NCI-H2081 treated with DMSO at 0.1 percent for 48 hours (cell line): ENCODE measurements at places on chromosomes 5 and 9.

DNA sequence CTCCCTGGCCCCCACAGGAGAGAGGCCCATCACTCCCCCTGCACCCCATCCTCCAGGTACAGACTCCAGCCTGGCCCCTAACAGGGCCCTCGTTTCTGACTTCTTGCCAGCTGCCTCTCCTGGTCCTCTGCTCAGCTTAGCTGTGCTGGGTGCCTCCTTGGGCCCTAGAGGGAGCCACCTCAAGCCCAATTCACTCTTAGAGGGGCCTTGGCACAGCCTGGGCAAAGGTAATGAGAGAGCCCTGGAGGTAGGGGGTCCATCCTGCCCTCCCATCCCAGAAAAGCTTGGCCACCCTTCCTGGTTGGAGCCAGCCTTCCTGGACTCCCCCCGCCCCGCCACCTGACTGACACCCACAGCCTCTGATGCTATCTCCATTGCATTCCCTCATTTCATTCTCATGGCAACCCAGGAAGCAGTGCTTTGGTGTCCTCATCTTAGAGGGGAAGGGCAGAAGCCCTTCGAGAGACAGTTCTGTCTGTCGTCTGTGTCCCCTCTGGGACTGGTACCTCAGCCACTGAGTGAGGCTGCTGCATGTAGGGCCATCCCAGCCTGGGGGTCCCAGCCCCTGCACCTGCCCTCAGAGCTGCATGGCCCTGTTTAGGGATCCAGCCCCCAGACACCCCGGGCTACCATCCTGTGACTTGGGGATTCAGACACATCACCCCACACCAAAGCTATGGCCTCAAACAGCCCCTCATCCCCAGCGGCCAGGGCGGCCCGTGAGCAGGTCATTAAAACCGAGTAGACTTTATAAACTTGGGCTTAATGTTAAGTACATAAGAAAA, 95.5 kb downstream of the BARX1 start:
- DNase-seq = no peak

DNA sequence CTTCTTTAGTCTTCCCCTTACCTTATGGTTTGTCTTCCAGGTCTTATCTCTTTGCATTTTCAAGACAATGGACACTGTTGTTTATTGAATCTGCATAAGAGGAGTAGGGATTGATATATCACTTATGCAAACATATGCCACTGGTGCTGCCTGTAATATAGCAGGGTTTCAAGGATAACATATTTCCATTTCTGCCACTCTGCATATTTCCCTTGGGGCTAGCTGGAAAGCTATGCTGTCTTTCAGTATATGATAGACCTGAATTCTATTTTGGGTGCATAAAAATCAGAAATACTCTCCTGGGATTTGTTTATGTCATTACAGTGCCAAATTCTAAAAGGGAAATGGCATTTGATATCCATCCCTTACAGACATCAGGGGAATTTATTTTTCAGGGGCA, 400.2 kb downstream of the TLR4 start:
- no peak for DNase-seq

- DNase-seq = no peak
Observed at GRCh38 chr5:154858972-154859871, 795 bp downstream of the CNOT8 start.

GRCh38 chr5:44294516-44294915, 94.7 kb downstream of the FGF10 start:
- DNase-seq = no peak

- DNase-seq = no peak
Observed at GRCh38 chr9:22447618-22448305, 1.1 kb downstream of the DMRTA1 start.

DNA sequence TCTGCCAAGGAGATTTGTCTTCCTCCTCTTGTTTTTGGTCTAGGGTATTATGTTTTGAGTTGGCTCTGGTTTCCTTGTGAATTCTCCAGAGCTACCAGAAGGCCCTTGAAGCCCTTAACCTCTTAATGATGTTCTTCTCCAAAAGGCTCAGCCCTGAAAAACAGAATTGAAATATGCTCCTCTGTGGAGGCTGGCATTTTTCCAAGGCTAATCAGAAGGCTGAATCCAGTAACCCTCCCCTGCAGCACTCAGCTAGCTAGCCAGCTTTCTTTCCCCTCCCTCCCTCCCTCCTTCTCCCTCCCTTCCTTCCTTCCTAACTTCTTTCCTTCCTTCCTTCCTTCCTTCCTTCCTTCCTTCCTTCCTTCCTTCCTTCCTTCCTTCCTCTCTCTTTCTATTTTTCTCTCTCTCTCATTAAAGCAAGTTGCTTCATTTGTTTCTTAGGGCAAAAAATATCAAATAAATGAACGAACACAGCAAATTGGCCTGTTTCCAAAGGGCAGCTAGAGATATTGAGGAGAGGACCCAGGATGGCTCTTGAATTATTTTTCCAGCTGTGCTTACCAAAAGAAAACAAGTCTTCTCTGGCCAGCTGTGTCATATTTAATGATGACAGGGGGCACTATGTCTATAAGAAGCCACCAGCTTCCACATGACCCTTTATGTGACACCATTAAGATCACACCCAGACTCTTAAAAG, 38.7 kb downstream of the JAKMIP2 start:
- DNase-seq = no peak

DNA sequence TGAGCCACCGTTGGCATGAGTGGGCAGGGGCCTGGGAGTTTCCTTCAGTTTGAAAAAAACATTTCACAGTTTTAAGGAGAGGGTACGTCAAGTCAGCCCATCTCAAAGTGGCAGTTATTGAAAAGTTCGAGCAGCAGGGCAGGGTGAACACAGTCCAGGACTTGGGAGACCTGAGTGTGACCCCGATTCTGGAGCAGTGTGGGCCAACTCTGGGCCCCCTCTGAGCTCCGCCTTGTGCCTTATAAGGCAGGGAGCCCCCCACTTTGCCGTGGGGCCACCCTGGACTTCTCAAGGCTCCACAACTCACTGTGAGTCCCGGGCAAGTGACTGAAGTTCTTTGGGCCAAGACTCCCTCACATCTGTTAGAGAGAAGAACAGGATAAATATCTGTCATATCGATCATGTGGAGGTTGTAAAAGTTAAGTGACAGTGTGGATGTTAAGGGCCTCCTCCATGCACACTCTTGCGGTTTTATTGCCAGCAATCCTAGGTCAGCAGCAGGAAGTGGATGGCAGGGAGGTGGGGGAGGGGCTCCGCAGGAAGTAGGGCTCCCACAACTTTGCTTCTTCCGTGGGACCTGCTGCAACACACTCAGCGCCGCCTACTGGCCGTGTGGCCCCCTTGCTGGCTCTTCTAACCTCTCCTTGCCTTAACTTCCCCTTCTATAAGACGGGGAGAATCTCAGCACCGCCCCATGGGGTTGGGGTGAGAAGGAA, 38.4 kb downstream of the HRH2 start:
- no peak for DNase-seq

DNA sequence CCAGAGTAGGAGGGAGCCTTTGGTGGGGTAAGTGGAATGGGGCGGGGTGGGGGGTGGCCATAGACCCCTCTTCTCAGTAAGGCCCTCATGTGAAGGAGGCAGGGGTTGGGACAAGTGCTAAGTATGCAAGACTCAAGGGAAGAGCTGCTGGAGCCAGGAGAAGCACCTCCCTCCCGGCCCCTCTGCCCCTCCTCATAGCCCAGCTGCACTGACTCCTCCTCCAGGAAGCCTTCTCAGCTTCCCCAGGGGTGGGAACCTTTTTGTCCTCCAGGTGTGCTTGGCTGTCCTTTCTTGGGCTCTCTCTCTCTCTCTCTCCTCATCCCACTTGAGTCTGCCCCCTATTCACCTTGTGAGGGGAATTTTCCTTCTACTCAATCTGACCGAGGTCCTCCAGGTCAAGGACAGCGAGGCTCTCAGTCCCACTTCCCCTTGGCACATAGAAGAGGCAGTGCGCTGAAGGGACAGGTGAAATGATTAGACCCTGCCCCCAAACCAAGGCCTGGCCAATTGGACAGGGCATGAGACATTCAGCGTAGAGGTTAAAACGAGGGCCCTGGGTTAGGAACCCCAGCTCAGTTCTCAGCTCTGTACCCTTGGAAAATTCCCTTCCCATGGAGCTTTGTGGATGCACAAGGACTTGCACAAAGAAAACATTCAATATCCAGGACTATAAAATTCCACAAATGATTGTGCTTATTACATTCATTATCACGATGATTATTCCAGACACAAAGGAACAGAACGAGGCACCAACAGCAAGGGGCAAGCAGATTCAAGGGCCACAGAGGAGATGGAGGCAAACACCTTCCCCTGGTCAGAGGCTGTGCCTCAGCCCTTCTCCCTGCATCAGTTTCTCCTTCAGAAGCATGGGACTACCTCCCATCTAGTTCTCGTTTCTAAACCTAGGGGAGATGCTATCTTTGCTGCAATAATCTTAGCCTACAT, 45.6 kb upstream of the IL17B start:
- no peak for DNase-seq

GRCh38 chr5:178113841-178114324, 551 bp downstream of the N4BP3 start:
- no peak for DNase-seq
